Islet precursor cell (in vitro differentiated cells): ENCODE measurements at places on chromosomes 16 and 17.

- DNase-seq, result no peak
These were observed 30.1 kb downstream of the GNGT2 start for GRCh38 chr17:49180303-49180702.

DNA sequence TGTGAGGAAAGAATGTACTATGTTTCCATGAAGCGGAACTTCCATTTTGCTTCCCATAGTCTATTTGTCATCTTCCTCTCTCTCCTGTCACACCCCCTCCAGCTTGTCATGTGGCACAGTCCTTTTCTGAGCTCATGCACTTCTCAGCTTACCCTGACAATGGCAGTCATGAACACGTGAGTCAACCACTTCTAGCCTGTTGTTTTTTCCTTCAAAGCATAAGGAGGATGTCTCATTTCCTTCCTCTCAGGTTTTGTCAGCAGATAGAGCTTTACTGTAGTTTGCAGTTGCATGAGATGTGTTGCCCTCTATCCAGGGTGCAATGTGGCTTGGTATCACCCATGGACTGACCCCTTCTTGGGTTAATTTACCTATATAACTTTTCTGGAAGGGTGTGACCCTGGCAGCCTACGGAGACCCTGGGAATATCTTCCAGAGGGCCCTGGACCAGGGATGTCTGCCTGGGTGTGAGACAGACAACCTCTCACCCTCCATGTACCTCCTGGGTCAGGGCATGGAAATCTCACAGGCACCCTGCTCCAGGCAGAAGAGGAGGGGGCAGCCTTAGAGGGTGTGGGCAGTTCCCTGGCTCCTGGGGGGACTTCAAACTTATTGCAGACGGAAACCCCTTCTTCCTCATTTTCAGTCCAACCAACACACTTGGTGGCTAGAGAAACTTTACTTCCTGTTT is 4.0 kb upstream of the ZNF267 start:
- no peak for DNase-seq

- DNase-seq, result peak; percentile 67
These were observed 43.5 kb downstream of the ZDHHC7 start for GRCh38 chr16:84967828-84968227.

DNA sequence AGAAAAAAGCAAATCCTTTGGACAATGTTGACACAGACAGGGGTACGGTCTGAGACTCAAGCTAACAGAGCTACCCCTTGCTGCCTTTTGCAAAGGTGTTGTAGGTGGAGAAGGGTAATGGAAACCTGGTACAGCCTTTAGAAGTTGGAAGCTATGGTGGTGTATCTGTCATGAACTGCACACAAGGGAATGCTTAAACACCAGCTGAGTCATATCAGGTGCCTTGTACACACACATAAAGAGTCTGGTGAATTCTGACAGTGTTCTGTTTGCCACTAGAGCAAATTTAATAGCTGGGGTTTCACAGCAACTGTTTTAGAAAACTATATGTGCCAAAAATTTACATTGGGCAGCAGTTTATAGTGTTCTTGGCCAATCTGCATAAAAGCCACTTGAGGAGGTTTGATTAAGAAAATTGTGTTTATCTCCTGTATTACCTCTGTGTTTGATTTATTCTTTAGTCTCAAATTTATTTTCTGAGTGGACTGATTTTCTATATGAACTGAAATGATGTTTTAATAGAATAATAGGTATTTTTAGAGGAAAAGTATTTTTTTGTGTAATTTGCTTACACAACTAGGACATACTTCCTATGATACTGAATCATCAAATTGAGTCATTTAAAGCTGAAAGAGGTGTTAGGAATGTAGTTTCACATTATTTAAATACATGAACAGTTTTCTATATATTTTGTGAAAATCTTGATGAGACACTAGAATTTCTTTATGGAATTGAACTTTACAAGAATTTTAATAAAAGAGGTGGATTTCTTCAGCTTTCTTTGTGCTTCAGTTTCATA is 136.9 kb downstream of the MAP2K6 start:
- DNase-seq, result no peak
